NCI-H187 (cell line): ENCODE measurements at places on chromosomes 5 and 9.

DNA sequence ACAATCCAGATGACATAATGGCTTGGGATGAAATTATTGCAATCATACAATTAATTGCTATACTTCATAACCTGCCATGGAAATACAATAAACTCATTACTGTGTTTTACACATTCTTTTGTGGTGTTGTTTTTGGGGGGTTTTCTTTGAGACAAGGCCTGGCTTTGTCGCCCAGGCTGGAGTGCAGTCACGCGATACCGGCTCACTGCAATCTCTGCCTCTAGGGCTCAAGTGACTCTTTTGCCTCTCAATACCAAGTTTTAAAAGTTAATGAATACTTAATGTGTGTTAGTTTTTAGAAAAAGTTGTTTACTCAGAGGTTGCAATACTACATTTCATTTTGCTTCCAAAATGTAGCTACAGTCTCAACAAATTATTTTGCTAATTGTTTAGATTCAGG, 598.4 kb downstream of the CHSY3 start:
- DNase-seq, result no peak

GRCh38 chr9:133882849-133883755, 109.0 kb downstream of the VAV2 start:
- no peak for DNase-seq

DNA sequence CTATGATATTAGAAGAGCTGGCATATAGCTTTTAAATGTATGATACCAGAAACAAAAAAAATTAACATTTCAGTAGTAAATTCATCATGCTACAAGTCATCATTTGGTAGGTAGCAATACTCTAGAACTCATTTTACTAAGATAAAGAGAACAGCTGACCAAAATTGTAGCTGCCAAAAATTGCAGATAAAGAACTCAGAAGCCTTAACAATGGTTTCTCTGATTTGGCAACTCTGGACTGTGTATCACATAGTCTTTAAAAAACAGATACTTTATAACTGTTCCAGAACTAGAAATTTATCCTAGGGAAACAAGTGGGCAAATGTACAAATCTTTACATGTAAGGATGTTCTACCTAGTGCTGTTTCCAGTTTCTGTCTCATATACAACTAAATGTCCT, 33.9 kb downstream of the ZFR start:
- no peak for DNase-seq

DNA sequence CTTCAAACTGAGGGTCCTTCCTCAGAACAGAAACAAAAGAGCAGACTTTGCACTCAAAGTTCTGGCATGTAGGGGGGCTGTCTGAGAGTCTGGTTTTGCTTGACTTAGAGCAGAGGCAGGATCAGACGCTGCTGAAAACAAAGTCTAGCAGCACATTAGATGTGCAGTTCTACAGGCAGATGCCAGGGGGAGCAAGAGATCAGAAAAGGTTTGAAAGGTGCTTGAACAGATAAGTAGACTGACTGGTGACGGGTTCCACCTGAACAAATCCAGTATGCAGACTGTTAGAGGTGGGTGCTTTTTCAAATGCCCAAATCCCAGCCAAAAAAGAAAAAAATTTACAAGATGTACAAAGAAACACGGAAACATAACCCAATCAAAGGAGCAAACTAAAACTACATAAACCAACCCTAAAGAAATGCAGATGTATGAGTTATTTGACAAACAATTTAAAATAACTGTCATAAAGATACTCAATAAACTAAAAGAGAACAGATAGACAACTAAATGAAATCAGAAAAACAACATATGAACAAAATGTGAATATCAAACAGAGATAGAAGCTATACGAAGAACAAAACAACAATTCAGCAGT, 194.7 kb upstream of the FREM1 start:
- no peak for DNase-seq

- DNase-seq, result no peak
Measured at GRCh38 chr5:52854301-52854700, 66.6 kb downstream of the ITGA1 start.

DNA sequence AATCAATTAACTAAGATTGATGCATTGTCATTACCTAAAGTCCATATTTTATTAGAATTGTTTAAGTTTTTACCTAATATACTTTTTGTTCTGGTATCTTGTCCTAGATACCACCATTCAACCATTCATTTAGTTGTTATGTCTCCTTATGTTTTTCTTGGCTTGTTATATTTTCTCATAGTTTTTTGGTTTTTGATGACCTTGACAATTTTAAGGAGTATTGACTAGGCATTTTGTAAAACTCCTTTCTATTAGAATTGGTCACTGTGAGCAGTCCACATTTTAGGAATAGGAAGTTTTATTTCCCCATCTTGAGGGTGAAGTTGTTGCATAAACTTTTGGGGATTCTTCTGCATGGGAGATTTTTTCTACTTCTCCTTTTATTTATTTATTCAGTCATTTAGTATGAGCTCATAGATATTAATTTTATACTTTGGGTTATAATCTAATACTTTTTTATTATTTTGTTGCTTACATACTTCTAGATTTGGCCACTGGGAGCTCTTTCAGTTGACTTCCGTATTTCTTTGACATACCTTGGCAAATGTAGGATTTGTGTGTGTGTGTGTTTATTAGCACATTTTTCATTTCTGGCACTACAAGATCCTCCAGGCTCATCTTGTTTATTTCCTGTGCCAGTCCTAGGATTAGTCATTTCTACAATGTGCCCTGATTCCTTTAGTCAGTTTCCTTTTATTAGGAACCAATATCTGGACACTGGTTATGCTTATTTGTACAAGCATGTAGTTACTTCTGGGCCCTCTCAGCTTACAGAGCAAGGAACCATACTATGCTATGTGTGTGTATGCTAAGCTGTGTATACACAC, 134.9 kb upstream of the CDKN2B start:
- no peak for DNase-seq

DNA sequence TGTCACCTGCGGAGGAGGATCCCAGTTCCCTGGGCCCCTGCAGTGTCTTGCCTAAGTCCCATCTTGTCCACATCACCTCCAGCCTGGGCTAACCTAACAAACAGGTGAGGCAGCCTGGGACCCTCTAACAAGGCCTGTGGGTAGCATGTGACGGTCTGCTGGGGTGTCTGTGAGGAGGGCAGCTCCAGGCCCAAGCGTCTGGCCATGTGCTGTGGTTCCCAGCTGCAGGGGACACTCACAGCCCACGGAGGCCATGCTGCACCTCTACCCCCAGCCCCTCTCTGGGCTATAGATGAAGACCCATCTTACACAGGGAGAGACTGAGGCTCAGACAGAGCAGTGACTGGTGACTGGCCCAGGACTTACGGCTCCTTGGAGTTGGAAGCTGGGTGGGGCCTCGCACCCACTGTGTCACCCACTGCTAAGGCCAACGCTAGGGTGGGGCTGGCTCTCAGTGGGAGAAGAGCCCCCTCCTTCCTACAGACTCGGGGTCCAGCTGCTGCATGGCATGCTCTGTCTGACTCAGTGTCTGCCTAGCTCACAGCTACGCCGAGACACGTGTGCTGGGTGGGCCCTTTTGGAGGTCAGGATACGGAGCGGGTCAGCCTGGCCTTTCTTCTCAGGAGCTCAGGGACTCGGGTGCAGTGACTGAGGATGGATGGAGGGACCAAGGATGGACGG, 40.8 kb upstream of the RNF130 start:
- DNase-seq, result no peak

- no peak for DNase-seq
Measured at GRCh38 chr5:127590156-127590722, 58.6 kb upstream of the CTXN3 start.

DNA sequence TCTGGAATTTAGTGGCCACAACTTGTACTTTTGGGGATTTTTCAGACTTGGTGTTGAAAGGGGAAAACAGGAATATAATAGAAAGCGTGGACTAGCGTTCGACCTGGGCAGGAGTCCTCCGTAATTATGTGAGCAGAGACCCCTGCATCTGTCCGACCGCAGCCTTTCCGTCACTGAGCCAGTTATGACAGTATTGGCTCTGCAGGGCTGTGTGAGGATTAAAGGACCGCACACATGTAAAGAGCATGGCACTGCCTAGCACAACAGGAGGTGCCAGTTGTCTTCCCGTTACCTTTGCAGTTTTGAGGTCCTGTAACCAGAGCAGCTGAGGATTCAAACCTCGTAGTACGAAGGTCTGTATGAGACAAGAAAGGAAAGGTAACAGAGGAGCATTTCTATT, 1.2 kb downstream of the B4GALT7 start:
- DNase-seq, result no peak

GRCh38 chr5:135303582-135304173, 95.4 kb downstream of the MACROH2A1 start:
- DNase-seq, result no peak

GRCh38 chr9:88684845-88685244, 149.9 kb downstream of the NXNL2 start:
- DNase-seq, result no peak

GRCh38 chr5:150062216-150062922, 24.0 kb downstream of the CSF1R start:
- no peak for DNase-seq

DNA sequence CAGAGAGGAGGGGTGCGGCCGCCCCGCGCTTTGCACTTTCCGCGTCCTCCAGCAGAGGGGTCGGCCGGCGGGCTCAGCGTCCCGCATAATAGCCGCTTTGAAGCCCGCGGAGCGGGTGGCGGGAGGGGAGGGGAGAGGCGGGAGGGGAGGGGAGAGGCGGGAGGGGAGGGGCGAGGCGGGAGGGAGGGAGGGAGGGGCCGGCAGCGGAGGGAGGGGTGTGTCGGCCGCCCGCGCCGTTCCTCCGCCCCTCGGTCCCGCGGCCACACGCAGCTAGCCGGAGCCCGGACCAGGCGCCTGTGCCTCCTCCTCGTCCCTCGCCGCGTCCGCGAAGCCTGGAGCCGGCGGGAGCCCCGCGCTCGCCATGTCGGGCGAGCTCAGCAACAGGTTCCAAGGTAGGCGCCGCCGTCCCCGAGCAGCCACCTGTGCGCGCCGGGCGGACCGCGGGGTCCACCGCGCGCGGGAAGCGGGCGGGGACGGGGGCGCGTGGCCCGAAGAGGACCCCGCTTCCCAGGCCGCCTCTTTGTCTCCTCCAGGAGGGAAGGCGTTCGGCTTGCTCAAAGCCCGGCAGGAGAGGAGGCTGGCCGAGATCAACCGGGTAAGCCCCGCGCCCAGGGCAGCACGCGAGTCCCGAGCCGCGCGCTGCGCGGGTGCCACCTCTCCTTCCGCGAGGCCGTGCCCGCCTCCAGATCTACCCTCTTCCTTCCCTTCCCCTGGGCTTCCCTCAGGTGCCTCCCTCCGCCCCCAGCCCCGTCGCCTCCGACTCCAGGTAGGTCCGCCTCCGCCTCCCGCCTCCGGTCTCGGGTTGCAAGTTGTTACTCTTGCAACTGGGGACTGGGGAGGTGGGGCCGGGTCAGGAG, at the start of gene AIF1L:
TSS of gene AIF1L (plus strand) at position 263 of the 857 bp plus-strand sequence. CDS start at position 362, 99 bp downstream.
- no peak for DNase-seq

DNA sequence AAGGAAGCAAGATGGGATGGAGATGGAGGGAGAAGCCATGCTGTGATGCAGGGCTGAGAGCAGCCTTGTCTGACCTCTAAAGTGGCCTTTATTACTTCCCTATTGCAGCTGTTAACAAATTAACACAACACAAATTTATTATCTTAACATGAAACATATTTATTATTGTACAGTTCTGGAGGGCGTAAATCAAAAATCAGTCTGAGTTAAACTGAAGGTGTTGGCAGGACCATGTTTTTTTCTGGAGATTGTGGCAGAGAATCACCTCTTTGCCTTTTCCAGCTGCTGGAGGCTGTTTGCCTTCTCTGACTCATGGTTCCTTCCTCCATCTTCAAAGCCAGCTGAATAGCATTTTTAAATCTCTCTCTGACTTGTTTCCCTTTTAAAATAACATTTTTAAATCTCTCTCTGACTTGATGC, 7.2 kb upstream of the MCC start:
- no peak for DNase-seq

- no peak for DNase-seq
Measured at GRCh38 chr5:180283026-180283615, 8.8 kb downstream of the MAPK9 start.

- DNase-seq, result no peak
Measured at GRCh38 chr5:122310889-122311288, 1.1 kb upstream of the SNCAIP start.

DNA sequence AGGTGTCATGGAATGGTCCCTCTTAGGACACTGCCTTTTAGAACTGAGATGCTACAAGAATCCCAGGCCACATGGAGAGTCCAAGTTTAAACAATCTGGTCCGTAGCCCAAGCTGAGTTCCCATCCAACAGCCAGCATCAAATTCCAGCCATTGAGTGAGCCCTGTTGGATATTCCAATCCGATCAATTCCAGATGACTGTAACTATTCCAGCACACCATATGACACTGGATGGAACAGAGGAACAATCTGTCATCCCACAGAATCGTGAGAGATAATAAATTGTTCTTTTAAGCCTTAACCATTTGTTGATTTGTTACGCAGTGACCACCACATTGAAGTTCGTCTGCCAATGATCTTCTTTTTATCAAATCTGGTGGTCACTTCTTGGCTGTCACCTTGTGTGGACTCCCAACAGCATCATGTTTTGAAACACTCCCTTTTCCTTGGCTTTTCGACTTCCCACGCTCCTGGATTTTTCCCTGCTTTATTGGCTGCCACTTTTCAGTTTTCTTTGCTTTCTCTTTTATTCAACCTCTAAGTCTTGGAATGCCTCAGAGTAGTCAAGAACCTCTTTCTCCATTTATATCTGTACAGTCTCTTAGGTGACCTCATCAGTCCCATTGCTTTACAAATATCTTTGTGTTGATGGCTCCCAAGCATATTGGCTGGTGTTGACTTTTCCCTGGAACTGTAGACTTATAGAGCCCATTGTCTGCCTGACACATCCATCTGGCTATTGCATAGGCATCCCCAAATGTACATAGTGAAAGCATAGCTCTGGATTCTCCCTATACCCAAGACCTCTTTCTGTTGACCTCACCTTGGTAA, 46.1 kb downstream of the TNFSF15 start:
- no peak for DNase-seq

GRCh38 chr9:129405827-129406213, 215.1 kb downstream of the C9orf50 start:
- DNase-seq, result no peak

DNA sequence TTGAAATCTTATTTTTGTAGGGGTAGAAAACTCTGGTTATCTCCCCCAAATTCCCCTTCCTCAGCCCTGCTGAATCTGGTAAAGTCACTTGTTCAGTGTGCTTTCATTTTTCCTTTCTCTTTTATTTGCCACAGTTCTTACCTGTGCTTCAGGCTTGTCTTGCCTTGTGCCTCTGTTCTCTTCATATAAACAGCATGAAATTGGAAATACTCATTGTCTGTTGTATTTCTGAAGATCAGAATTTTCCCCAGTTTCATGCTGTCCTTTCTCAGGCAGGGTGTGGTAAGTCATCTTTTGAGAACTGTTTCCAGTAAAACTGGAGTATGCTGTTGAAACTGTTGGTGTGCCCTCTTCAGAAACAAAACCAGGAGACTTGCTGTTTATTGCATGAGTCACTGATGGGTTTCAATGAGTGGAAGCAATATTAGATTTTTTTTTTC, 7.0 kb downstream of the PAM start:
- no peak for DNase-seq

- no peak for DNase-seq
Measured at GRCh38 chr9:105449081-105449480, 1.2 kb downstream of the FSD1L start.
